ENCODE measurements at places on chromosomes 5 and 9.

- DNase-seq: no peak
These were observed 5.9 kb upstream of the LARS1 start for GRCh38 chr5:146188358-146188757.

GRCh38 chr9:101569741-101570501 lies 24.8 kb downstream of the PPP3R2 start:
- no peak for DNase-seq

DNA sequence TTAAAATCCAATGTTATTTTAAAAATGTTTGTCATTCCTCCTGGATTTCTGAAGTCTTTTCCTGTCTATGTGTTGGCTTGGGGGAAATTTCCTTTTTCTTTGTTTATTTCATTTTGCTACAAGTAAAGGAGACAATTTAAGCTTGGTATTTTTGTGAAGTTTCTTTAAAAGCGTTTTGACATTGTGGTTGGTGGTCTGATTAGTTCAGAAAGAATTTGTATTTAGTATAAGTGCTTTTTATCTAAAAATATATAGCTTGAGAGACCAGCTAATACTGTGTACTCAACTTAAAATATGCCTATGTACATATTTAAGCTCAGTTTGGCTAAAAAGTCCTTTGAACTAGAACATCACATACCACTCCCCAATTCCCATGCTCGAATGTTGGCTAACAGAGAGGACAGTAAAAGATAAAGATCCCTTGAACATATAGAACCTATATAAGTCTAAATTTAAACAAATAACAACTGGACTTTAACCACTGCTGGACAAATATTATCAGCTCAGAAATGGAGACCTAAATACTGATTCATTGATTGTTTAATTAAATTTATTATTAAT lies 237.6 kb downstream of the TLE4 start:
- no peak for DNase-seq

- DNase-seq: no peak
These were observed 512.7 kb upstream of the PAPPA start for GRCh38 chr9:115640887-115641286.

- DNase-seq: no peak
These were observed 9.4 kb upstream of the RAD23B start for GRCh38 chr9:107273634-107274033.

DNA sequence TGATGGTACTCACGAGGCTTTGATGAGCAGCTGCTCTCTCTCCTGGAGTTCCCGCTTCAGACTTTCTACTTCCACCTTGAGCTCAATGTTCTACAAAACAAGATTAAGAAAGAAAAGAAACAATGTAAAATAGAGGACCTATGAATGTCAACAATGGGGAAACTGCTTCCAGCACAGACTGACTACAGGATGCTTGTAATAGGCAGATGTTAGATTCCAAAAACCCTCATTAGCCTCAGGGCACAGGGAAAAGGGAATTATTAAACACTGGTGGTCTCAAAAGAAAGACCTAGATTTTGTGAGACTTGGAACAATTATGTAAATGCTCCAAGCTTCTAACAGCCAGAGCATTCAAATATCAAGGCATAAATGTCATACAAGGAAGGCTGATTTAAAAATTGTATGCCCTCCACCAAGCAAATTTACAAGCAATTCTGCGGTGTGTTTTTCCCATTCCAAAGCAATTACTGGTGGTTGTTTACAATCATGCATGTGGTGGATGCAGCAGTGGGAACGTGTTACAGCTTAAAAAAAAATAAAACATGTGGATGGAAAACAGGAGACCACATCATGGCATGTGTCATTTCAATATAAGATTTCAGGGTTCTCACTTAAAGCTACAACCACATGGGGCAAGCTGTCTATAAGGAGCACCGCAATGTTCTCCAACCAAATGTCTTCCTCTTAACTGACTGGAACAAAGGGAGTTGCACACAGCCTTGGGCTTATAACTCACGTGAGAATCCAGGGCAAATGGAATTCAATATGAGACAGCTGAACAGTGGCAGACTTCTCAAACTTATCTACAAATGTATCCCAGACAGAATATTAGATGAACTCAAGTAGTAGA lies 34.0 kb downstream of the CDK5RAP2 start:
- DNase-seq: no peak

- no peak for DNase-seq
These were observed 637 bp upstream of the SMC5 start for GRCh38 chr9:70257991-70258691.

GRCh38 chr9:4297151-4297785 lies 2.6 kb downstream of the GLIS3 start:
- DNase-seq: no peak

GRCh38 chr5:151550146-151550545 lies 41.0 kb downstream of the FAT2 start:
- DNase-seq: no peak

DNA sequence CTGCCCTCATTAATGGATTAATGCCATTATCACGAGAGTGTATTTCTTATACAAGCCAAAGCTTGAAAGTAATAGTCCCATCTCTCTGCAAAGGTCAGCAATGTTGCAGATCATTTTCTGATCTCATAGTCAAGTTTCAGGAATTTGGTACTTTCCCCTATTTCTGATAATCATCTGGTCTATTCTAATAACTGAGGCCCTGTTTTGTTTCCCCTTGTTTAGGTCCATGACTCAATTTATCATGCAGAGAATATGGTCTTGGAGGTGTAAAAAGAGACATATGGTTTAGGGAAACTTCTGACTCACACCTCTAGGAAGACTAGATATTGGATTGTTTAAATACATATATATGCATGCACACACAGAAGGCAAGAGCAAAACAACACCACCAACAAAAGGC lies 339.3 kb upstream of the NUDT12 start:
- DNase-seq: no peak

DNA sequence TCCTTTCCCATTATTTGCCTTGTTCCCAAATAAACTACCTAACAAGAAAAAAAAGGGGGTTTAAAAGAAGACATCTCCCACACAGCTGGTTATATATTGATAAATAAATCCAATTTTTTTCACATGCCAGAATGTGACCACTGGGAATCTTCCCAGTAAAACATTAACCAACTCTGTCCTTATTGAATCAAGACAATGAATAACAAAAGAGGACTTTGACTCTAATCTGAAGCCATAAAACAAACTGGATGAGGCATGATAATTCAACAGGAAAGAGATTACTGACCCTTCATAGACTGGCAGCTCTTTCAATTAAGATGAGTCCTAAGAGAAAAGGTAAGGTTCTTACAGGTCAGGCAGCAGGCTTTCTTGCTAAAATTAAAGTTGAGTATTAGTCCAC lies 165.8 kb upstream of the CDH6 start:
- DNase-seq: no peak

- DNase-seq: no peak
These were observed 416.8 kb downstream of the TUSC1 start for GRCh38 chr9:25261445-25261844.

DNA sequence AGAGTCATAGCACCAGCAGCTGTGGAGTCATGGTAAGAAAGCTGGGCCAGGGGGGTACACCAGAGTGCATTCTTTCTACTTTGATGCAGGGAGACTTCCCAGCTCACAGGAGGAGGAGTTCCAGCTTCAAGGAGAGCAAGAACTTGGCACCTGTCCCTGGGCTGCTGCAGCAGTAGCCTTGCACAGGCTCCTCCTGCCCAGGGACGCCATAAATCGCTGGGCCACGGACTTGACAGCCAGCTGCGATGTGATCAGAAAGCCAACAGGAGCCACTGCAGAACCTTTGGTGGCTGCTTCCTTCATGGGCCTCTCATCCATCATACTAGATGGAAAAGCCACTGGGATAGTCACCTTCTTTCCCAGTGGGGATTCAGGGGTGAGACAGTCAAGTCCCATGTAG lies 234.7 kb downstream of the NMUR2 start:
- DNase-seq: no peak

- DNase-seq: no peak
These were observed 30.0 kb upstream of the SLC12A7 start for GRCh38 chr5:1141834-1142233.

- no peak for DNase-seq
These were observed 84.5 kb downstream of the LMX1B start for GRCh38 chr9:126698251-126698650.

- no peak for DNase-seq
These were observed 93.5 kb downstream of the DAP start for GRCh38 chr5:10667431-10668057.

DNA sequence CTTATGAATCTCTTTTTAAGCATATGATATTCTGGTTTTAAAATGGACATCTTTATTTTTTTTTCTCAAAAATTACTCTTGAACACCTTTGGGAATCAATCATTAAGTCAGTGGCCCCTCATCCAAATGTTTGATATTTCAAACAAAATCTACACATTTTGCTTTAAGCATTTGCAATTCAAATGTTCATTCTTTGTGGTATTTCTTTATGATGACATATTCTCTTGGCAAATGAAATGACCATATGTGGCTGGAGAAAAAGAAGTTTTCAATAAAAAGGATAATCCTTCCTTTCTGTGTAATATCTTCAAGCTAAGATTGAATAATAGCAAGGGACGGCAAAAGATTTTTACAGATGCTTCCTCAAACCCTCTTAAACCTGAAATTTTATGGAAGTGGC lies 420.8 kb downstream of the MTRR start:
- DNase-seq: no peak

GRCh38 chr5:38720554-38721361 lies 125.1 kb upstream of the OSMR start:
- no peak for DNase-seq

- DNase-seq: peak; percentile 30
These were observed at the start of gene DMAC1 for GRCh38 chr9:7799234-7799943. Gene DMAC1 (minus strand): TSS chr9:7799778. CDS start chr9:7799734, 44 bp downstream.

DNA sequence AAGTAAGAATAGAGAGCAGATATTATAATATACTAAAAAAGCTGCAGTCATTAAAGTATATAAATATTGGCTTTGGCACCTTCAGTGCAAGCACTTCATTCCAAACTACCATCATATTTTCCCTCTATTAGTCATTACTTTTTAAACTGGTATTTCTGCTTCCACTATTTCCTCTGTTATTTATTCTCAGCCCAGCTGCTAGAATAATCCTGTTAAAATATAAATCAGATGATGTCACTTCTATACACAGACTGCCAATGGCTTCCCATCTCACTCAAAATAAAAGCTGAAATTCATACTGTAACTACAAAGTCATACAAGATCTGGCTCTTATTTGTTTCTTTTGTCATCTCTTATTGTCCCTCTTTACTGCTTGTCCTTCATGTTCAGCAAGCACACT lies 432.9 kb downstream of the TLE4 start:
- no peak for DNase-seq

DNA sequence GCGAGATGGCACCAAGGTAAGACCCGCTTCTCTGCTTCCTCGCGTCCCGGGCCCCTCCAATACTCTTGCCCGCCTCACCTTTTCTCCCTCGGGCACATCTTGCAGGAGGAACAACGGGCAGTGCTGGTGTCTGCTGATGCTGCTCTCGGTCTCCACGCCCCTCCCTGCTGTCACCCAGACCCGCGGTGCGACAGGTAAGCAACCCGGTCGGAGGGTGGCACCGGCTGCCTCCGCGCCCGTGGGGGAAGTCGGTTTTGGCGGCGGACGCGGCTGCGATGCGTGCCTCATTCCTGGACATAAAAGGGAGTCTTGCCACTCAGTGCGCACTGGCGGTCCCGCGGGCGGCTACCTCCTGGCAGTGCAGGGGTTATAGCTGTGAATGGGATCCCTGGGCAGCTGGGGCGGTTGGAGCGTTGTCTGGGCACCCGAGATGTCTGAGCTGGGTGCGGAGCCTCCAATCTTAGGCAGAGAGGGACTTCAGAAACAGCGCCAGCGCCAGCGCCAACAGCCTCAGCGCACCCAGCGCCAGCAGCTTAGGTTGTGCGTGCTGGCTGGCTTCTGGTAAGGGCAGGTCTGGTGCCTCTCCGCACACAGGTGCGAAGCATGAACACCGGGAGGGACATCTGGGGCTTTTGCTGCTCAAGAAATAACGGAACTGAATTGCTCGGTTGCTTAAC lies 488 bp downstream of the COL15A1 start:
- DNase-seq: no peak

GRCh38 chr9:32918628-32919027 lies 82.8 kb downstream of the APTX start:
- no peak for DNase-seq

- DNase-seq: no peak
These were observed 55.3 kb downstream of the SMIM23 start for GRCh38 chr5:171840711-171841522.

DNA sequence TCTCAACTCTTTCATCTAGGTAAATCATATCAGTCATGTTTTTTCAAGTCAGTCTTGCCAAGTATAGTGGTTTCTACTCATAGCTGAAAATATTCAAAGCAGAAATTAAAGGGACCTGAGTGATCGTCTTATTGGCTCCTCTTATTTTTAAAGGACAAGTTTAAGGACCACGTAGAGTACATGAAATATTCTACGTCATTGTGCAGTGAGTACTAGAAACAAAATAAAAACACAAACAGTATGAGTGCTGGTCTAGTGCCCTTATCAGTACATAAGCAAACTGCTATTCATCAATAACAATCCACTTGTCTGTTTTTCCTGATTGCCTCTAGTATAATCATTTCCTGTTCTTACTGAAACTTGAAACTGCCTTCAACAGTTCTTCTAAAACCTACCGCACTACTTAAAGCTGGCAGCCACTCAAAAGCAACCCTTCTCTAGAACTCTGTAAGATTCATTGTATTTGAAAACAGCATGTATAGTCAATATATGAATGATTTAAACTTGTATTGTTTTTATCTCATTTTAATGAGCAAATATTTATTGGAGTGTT lies 853.7 kb downstream of the TAF11L14 start:
- DNase-seq: no peak

DNA sequence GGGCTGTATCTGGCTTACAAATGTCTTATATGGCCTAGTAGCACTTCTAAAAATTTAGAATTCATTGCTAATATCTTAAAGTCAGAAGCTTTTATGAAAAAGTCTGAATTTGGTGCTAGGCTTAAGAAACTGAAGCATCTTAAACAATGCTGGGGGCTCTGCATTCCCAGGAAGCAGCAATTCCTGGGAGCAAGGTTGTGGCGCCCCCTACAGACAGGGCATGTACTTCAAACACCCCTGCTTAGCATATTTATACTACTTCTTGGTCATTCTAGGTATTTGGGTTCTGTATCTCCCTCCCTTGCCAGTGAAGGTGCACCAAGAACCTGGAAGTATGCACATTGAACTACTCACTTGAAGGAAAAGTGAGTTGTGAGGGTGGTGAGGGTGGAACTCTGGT lies 64.6 kb upstream of the GRIA1 start:
- DNase-seq: no peak

DNA sequence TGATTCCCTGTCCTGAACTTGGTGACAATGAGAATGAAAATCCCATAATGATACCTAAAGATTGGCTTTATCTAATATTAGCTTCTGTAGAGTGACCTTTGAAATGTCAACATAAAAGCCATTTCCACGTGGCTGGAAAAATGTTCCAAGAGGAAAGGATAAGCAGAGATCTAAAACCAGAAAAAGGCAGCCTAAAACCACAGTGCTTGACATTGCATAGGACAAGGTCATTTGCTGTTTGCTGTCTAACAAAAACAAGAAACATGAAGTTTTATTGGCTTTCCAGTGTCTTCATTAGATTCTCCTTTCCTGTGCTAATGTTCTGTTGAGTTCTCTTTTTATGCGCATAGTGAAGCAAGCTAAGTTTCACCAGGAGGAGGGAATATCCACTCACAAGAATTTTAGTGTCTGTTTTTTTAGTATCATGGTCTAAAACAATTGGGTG lies 44.6 kb downstream of the CPEB4 start:
- no peak for DNase-seq

Measured in effector memory CD4-positive, alpha-beta T cell (primary cell).